Smooth muscle cell of the umbilical artery (primary cell): ENCODE measurements at places on chromosomes 11 and 22. TPM values are rescaled to one million over a fixed set of nuclear protein-coding genes. Genes with fewer than 3 reads are reported as not detected.

The GLYATL1 gene
- total RNA-seq, result 0.69 TPM in 1 of 2 replicates, not detected in the other

The NAV2 gene
- 8.6 and 22.2 TPM in 2 replicates for total RNA-seq

The POU2AF2 gene
- not detected in 2 replicates for total RNA-seq

The FOLR2 gene
- total RNA-seq, result not detected in 2 replicates

The OR8D1 gene
- not detected in 2 replicates for total RNA-seq

The RAB39A gene
- total RNA-seq, result not detected in 2 replicates

The SPTY2D1 gene
- 19.0 and 39.8 TPM in 2 replicates for total RNA-seq

The KDM4E gene
- total RNA-seq, result not detected in 2 replicates

The OR52H1 gene
- 0.30 and 0.42 TPM in 2 replicates for total RNA-seq

The PRR33 gene
- not detected in 2 replicates for total RNA-seq

The GAL gene
- 0.59 and 0.74 TPM in 2 replicates for total RNA-seq

The TCN2 gene
- 3.1 and 4.5 TPM in 2 replicates for total RNA-seq

The FAM83F gene
- not detected in 2 replicates for total RNA-seq

The TP53I11 gene
- 7.1 and 17.3 TPM in 2 replicates for total RNA-seq

The PLAAT5 gene
- not detected in 2 replicates for total RNA-seq

The SLC15A3 gene
- total RNA-seq, result 4.0 and 5.6 TPM in 2 replicates

The ZP1 gene
- total RNA-seq, result 0.60 and 6.8 TPM in 2 replicates

The TTLL1 gene
- total RNA-seq, result 13.5 and 18.7 TPM in 2 replicates

The SYT13 gene
- not detected in 2 replicates for total RNA-seq

The MMP27 gene
- not detected in 2 replicates for total RNA-seq

The TRIM49 gene
- total RNA-seq, result not detected in 2 replicates

The UNC93B1 gene
- total RNA-seq, result 22.4 and 23.5 TPM in 2 replicates
